ENCODE measurements at places on chromosomes 5 and 9.

GRCh38 chr5:148939676-148940075 lies 113.3 kb downstream of the ADRB2 start:
- no peak for DNase-seq

DNA sequence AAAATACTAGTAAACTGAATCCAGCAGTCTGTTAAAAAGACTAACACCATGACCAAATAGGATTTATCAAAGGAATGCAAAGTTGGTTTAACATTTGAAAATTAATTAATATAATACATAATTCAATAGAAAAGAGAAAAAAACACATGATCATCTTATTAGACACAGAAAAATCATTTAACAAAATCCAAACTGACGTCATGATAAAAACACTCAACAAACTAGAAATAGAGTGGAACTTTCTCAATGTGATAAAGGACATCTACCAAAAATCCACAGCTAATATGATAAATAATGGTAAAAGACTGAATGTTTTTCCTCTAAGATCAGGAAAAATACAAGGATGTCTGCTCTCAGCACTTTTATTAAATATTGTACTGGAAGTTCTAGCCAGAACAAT lies 40.4 kb upstream of the KCNIP1 start:
- no peak for DNase-seq

- no peak for DNase-seq
Measured at GRCh38 chr5:116664988-116665387, 90.4 kb upstream of the SEMA6A start.

- no peak for DNase-seq
Measured at GRCh38 chr9:97811533-97812246, 41.3 kb upstream of the FOXE1 start.

DNA sequence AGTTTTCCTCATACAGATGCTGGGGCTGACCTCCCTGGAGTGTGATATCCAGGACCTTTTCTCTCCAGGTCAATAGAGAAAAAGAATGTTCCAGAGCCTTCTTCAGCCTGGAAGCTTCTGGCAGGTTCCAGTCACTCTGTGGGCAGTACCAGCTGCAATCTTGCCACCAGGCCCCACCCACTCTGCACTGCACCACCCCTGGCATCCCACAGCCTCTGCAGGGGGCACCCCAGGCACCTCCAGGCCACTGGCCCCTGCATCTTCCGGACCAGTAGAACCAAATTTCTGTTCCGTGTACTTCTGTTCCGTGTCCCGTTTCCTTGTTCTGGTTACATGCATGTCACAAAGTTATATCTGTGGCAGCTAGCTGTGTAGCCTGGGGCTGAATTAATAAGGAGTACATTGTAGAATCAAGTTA lies 83.3 kb upstream of the ZBTB43 start:
- no peak for DNase-seq

- no peak for DNase-seq
Measured at GRCh38 chr9:75588808-75589207, 301.7 kb upstream of the PCSK5 start.

GRCh38 chr9:73023025-73023541 lies 70.2 kb upstream of the ALDH1A1 start:
- no peak for DNase-seq

- no peak for DNase-seq
Measured at GRCh38 chr5:145243016-145243415, 592.1 kb downstream of the PRELID2 start.

DNA sequence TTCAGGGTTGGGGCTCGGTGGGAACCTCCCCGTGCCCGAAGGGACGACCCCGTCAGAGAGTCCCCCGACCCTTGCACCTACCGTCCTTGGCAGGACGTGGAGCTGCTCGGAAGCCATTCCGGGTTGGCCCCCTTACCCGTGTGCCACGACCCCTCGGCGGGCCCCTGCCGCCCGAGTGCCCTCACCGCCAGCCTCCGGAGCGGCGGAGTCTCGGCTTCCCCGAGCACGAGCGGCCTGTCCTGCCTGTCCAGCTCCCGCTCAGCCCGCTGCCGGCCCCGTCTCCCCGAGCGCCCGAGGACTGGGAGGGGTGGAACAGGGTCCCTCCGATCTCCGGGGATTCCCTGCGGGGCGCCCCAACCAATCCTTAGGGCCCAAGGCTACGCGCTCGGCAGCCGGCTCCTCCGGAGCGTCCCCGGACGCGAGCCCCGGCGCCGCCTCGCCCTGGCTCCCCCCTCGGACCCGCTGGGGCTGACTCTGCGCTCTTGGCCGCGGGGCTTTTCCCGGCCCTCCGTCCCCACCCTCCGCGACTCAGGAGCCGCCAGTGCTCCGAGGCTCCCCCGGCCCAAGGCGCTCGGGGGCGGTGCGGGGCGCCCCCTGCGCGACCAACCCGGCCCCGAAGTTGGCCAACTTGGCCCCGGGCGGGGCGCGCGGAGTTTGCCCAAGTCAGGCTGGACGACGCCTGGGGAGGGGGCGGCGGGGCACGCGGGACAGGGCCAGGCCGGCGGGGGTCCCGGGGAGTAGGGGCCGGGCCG lies 654 bp downstream of the ADAMTS2 start:
- DNase-seq, result no peak

- no peak for DNase-seq
Measured at GRCh38 chr5:56574778-56575177, 240.6 kb upstream of the MAP3K1 start.

DNA sequence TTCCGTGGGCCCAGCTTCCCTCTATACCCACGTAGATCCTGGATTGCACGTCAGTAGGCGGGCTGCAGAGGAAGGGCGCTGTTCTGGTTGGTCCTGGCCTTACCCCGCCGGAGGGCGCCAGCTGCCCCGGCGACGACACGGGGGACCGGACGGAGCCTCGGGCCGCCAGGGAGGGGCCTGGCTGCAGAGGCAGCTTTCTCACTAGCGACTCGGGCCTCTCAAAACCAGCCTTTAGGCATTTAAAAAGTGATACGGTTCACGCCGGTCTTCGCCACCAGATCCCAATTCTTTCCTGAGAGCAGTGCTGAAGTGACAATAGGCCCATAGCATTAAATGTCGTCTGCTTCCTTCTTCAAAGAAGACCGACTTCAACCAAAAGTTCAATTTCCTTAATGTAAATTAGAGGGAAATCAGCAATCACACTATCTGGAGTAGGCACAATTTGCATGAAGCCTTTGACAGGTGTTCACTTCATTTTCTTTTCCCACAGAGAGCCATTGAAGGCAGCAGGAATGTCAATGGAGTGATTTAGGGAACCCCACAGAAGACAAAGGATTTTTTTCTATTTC lies 17.6 kb upstream of the UBE2D2 start:
- peak; percentile 8 for DNase-seq

- DNase-seq, result no peak
Measured at GRCh38 chr5:13143630-13144029, 800.9 kb downstream of the DNAH5 start.

DNA sequence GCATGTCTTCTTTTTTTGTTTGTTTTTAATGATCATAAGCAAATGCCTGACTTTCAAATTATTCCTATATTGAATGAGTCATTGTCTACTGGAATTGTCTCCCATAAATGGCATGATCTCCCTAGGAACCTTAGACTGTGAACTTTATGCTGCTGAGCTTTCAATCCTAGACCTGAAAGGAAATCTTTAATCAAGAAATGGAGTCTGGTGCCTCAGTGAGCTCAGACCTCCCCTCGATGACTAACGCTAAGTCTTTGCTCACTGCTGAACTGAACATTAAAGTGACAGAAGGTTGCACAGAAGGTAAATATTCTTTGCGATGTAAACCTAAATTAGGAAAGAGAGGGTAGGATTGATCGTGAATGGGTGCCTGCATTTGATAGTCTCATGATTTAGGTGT lies 745.2 kb upstream of the WWC1 start:
- no peak for DNase-seq

DNA sequence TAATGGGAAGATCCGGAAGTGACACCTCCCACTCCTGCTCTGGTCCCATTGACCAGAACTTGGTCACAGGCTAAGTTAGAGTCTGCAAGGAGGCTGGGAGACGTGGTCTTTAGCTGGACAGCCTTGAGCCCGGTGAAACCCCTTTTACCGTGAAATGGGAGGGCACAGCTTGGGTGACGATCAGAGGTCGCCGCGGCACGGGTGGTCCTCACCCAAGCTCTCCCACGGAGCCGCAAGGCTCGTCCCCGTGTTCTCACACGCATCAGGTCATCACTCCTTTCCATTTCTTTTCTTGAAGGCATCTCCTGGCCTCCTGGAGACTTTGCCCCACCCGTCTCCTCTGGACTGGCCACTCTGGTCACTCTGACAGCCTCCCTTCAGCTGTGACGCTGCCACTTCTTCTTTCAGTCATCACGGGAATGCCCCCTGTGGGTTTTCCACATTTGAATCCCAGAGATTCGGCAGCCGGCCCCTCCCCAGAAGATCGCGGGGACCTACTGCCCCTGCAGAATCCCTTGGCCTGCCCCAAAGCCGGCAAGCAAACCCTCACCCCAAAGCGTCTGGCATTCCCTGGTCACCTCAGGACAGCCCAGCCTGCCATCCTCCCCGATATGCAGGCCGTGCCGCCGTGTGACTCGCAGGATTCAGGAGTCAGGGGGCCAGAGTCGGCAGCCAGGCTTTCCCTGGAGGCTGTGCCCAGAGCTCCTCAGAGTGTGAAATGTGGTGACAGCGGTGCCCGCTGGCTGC lies 18.9 kb upstream of the EGFL7 start:
- no peak for DNase-seq

DNA sequence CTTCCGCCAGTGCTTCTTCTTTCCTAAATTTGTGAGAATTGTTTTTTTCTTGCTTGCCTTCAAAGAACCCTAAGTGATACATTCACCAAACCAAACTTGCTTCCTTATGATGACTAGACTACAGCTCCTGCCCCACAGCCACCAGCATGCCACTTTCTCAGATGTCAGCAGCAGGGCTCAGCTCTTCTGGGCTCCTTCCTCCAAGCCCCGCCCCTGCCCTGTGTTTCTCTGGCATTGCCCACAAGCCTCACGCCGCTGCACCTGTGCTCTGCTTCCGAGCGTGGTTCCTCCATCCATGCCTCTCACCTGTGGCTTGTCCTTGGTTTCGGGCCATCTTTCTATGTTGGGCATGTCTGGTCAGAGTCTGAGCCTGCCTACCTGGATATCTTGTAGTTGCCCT lies 10.6 kb downstream of the UNC5A start:
- no peak for DNase-seq

DNA sequence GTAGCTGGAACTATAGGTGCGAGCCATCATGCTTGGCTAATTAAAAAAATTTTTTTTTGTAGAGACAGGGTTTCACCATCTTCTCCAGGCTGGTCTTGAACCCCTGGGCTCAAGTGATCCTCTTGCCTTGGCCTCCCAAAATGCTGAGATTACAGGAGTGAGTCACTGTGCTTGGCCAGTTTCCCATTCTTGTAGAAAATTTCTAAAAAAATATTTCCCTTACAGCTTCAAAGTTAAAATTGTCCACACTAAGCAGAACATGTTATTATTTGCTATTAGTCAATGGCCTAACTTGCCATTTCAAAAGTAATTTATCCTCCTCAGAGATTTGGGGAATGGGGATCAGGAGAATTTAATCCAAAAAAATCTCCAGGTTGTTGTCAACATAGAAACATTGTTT lies 40.1 kb downstream of the SLC38A9 start:
- no peak for DNase-seq

Data from activated CD8-positive, alpha-beta memory T cell treated with anti-CD3 and anti-CD28 coated beads for 4 hours (primary cell).